ENCODE measurements at places on chromosomes 16 and 17.

GRCh38 chr16:167122-167690, 1.4 kb downstream of the HBM start:
- no peak for DNase-seq

- DNase-seq, result no peak
These were observed at the start of gene DPEP1 for GRCh38 chr16:89613231-89613953. DPEP1 (plus strand) TSS chr16:89613642; CDS start chr16:89630411, 16,769 bp downstream.

GRCh38 chr16:3467921-3468320, 24.4 kb downstream of the NAA60 start:
- DNase-seq, result no peak

GRCh38 chr16:27720731-27721530, 171.0 kb downstream of the KATNIP start:
- no peak for DNase-seq

- DNase-seq, result no peak
These were observed 96.4 kb downstream of the C16orf78 start for GRCh38 chr16:49469930-49470451.

DNA sequence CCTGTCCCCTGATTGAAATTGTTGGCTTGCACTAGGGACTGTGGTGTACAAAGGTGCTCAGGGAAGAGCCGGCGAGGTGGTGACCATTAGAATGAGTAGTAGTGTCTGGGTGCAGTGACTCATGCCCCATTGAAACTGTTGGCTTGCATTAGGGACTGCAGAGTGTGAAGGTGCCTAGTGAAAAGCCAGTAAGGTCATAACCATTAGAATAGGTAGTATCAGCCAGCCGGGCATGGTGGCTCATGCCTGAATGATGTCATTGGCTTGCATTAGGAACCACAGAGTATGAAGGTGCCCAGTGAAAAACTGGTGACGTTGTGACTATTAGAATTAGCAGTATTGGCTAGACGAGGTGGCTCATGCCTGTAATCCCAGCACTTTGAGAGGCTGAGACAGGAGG, 78.9 kb downstream of the ABCC6 start:
- no peak for DNase-seq

DNA sequence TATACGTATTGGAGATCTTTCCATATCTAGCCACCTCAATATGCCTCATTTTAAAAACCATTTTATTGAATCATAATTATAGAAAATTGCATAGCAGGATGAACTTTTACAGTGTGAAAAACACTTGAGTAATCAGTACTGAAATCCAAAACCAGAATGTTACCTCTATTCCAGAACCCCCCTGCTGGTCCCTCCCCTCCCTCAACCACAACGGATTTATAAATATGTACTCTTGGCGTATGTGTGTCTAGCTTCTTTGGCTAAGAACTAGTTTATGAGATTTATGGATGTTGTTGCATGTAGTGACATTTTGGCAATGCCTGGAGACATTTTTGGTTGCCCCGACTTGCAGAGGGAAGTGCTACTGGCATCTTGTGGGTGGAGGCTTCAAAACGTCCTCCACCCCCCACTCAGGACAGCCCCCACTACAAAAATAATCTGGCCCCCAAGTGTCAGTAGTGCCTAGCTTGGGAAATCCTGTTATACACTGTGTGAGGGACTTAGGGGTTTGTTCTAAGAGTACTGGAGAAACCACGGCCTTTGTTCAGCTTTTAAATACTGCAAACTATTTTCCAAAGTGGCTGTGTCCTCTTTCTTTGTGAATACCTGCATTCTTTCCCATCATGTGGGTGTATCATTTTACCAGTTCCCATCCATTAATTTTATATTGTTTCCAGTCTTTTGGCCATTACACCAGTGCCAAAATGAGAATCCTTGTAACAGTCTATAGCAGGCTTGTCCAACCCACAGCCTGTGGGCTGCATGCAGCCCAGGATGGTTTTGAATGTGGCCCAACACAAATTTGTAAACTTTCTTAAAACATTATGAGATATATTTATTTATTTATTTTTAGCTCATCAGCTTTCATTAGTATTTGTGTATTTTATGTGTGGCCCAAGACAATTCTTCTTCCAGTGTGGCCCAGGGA, 23.7 kb downstream of the ITPRIPL2 start:
- no peak for DNase-seq

DNA sequence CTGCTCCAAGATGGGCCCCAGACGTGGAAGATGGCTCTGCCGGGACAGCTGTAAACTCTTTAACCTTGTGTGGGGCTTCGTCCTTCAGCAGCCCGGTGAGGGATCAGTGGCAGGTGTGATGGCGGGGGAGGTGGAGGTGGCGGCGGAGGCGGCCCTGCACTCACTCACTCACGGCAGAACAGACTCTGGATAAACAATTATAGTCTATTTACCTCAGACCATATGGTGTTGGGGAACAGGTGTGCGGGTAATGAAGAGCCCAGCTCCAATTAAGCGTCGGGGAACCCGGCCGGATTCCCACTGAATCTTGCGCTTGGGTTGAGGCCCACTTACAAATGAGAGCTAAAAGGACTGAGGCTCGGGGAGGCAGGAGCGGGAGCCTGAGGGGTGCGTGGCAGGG, 104.3 kb upstream of the SDK2 start:
- no peak for DNase-seq

- DNase-seq, result no peak
These were observed 3.1 kb downstream of the ATF7IP2 start for GRCh38 chr16:10388988-10389387.

GRCh38 chr16:80544326-80544725, 3.5 kb downstream of the DYNLRB2 start:
- no peak for DNase-seq

- DNase-seq, result no peak
These were observed 310.2 kb upstream of the SALL1 start for GRCh38 chr16:51461255-51461654.

DNA sequence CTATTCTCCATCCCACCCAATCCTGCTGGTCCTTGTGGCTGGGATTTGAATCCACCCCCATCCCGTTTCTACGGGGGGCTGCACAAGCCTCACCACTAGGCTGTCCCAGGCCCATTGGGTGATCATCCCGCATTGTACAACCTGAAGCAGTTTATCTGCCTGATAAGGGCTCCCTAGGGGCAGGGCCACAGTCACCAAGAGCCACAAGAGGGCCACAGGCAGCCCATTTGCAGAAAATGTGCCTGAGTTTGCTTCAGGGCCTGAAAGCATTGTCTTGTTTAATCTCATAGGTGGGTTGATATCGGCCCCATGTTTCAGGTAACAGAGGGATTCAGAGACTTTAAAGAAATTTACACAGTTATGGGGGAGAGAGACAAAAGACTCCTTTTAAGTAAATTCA, 245.0 kb downstream of the CPPED1 start:
- no peak for DNase-seq

GRCh38 chr17:78001182-78001581, 42.7 kb downstream of the TNRC6C start:
- DNase-seq, result no peak

- no peak for DNase-seq
These were observed 24.9 kb upstream of the RFFL start for GRCh38 chr17:35088356-35088880.

DNA sequence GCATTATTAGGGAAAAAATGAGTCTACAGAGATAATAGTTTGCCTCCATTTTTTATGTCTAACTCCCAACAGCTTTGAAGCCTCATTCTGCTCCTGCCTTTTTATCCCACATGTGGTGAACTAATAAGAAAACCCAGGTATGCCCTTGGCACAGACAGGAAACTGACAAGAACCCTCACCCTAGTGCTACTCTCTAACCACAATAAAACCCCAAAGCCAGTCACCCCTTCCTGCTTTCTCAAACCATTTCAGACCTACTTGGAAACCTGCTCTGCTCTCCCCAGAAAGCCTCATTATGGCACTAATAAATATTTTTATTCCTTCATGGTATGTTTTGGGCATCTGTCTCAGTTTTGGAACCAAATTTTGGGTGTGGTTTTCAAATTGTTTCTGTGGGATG, 3.9 kb upstream of the MARVELD3 start:
- no peak for DNase-seq

- DNase-seq, result no peak
These were observed 116.0 kb downstream of the SOCS1 start for GRCh38 chr16:11140098-11140375.

DNA sequence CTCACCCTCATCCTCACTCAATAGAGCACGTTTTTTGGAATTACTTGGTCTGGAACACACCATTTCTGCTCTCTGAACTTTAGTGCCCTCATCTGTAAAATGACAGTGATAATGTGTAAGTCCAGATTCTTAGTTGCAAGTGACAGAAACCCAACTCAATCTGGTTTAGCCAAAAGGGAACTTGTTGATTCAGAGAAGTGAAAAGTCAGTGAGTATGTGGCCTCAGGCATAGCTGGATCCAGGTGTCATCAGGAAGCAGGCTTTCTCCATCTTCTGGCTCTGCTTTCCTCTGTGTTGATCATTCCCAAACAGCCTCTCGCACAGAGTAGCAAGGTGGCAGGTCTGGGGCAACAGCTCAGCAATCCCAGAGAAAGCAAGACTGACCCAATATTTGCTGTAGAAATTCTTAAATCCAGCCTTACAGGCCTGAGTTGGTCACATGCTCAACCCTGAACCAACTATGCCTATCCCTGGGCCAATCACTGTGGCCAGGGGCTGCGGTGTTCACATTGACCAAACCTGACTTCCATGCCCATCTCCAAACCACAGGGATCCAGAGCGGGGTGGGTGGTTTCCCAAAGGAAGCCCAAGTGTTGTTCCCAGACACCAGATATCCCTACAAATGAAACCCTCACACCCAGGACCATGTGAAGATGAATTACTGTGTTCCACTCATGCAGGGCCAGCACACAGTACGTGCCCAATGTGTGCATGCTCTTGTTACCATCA, 23.3 kb upstream of the ALKBH5 start:
- no peak for DNase-seq

- peak; percentile 37 for DNase-seq
These were observed 23.2 kb downstream of the MAP3K14 start for GRCh38 chr17:45293413-45294211.

DNA sequence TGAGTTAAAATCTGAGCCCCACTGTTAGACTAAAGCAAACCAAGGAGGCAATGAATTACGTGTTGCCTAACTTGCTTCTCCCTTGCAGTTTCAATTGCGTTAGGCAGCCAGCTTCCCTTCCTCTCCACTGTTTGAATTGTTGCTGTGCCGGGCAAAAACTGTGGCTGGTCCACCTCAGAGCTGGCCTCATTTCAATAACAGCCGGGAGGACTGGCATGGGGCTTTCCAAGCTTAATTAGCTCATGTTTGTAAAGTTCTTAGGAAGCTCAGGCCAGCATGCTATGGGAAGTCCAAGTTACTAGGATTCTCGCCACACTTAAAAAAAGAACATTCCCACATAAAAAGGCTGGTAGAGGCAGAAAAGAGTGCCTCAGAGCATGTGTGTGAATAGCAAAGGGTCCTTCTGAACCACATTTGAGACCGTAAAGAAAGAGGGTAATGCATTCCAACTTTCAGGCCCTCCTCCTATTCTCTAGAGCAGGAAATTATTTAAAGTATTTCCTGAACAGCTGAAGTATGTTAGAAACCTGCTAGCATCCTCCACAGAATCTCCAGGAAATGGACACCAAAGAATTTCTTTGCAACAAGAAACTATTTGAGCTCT, 79.0 kb upstream of the SMURF2 start:
- DNase-seq, result no peak

- DNase-seq, result no peak
These were observed 9.7 kb upstream of the RUSF1 start for GRCh38 chr16:31517800-31518402.

GRCh38 chr17:40538936-40539705, 26.2 kb downstream of the CCR7 start:
- no peak for DNase-seq

GRCh38 chr17:73703192-73703591, 58.9 kb upstream of the SDK2 start:
- DNase-seq, result no peak

- DNase-seq, result peak; percentile 78
These were observed 12.8 kb downstream of the SMIM5 start for GRCh38 chr17:75645889-75646637.

- no peak for DNase-seq
These were observed 39.6 kb downstream of the GPRC5B start for GRCh38 chr16:19844945-19845641.

- DNase-seq, result no peak
These were observed 305.9 kb downstream of the CA10 start for GRCh38 chr17:51852603-51853002.

- DNase-seq, result no peak
These were observed 365.1 kb upstream of the CDH5 start for GRCh38 chr16:66001432-66001831.

Measured in GM13976 (cell line).